Stomach (tissue), 19 donors: ENCODE measurements at places on chromosomes 2 and 18. TPM values are rescaled to one million over a fixed set of nuclear protein-coding genes. Genes with fewer than 3 reads are reported as not detected.

The FOXD4L1 gene
- total RNA-seq, result not detected

GRCh38 chr18:23553887-23554286 lies 32.4 kb downstream of the NPC1 start:
- DNase-seq, result no peak
- H3K4me1 ChIP-seq, result no peaks in the 10 kb centered on the region
- H3K4me3 ChIP-seq, result no peak overlapping the region

The FLACC1 gene
- 21.6 TPM for total RNA-seq

- H3K27ac ChIP-seq, result no peak overlapping the region
- peaks cover 49% of the 10 kb centered on the region for H3K4me1 ChIP-seq
- no peak for DNase-seq
- H3K36me3 ChIP-seq, result no peaks in the 10 kb centered on the region
Measured at GRCh38 chr18:13543811-13544732, 182.3 kb downstream of the FAM210A start.

The ACADL gene
- total RNA-seq, result 4.9 TPM

GRCh38 chr2:3141696-3142095 lies 235.9 kb downstream of the EIPR1 start:
- no peaks in the 10 kb centered on the region for H3K4me1 ChIP-seq
- no peak overlapping the region for H3K27ac ChIP-seq
- H3K4me3 ChIP-seq, result no peak overlapping the region
- no peaks in the 10 kb centered on the region for H3K27me3 ChIP-seq
- H3K36me3 ChIP-seq, result no peaks in the 10 kb centered on the region

GRCh38 chr2:134988994-134989605 lies 58.1 kb downstream of the MAP3K19 start:
- H3K27ac ChIP-seq, result no peak overlapping the region
- H3K4me3 ChIP-seq, result no peak overlapping the region
- no peaks in the 10 kb centered on the region for H3K4me1 ChIP-seq
- no peak for DNase-seq
- no peaks in the 10 kb centered on the region for H3K27me3 ChIP-seq
- no peaks in the 10 kb centered on the region for H3K36me3 ChIP-seq

The ABCG8 gene
- not detected for total RNA-seq
